ENCODE measurements at places on chromosomes 16 and 17.

DNA sequence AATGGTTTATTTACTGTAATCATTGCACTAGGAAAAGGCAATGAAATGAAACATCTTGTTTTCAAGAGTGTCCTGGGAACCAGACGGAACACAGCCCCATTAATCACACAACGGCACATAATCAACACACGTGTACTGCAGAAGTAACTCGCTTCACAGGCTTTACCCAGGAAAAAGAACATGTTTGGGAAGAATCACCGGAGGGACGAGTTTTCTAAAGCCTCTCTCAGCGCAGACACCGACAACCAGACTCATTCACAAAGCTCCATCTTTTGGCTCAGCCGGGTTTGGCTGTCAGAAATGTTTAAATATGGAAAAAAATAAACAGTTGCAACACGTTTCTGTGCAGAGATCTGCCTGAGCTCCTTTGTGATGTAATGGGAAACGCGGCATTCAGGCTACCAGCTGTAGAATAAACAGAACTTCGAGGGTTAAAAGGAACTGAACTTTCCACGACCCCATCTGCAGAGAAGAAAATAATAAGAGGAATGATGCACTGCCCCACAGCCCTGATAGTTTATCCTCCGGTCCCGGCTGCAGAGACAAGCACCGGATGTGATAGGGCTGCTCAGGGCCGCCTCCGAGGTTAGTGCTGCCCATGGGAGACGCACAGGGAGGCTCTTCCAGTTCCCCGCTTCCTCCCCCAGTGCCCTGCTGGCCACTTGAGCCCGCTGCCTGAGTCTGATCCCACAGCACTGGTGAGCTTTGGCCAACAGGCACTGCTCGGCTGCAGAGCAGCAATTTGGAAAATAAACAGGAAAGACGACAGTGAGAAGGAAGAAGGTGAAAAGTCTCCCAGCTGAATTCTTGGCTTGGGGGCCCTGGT, 119.8 kb downstream of the HIC1 start:
- peak overlapping the region; percentile 41 for H3K27ac ChIP-seq
- peaks cover 27% of the 10 kb centered on the region for H3K4me1 ChIP-seq
- DNase-seq, result no peak

DNA sequence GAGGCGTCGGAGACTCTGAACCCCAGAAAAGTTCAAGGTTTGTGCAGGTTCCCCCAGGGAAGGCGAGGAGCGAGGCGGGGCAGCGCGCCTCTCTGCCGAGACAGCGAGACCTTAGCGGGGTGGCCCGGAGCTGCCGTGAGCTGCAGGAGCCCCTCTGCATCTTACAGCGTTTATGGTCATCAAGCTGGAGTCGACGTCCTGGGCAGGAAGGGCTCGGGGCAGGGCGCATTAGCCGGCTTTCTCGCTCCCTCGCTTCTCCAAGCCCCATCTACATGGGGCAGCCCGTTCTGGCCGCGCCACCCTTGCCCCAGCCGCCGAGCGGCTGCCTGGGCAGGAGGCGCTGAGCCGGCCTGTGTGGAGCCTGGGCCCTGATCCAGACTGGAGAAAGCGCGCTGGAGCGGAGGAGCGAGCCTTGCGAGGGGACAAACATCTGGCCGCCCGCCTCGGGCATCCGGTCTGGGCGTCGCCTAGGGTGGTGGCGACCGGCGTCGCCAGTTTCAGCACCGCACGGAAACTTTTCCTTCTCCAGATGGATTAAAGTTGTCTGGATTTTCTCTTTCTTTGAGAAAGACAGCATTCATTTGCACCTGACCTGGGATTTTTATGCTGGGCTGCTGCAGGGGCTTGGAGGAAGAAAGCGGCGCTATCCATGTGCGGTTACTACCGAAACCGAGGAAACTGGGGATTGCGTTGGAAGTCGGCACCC, 750 bp downstream of the TMEM132E start:
- H3K36me3 ChIP-seq, result no peaks in the 10 kb centered on the region
- H3K27me3 ChIP-seq, result peaks cover 82% of the 10 kb centered on the region
- DNase-seq, result no peak
- H3K4me1 ChIP-seq, result peaks cover 10% of the 10 kb centered on the region
- peak overlapping the region; percentile 21 for H3K4me3 ChIP-seq

- H3K36me3 ChIP-seq, result no peaks in the 10 kb centered on the region
- H3K27me3 ChIP-seq, result no peaks in the 10 kb centered on the region
- no peak overlapping the region for H3K4me3 ChIP-seq
- no peaks in the 10 kb centered on the region for H3K4me1 ChIP-seq
- no peak for DNase-seq
- no peak overlapping the region for H3K27ac ChIP-seq
Measured at GRCh38 chr16:81140930-81141780, 45.0 kb upstream of the GCSH start.

DNA sequence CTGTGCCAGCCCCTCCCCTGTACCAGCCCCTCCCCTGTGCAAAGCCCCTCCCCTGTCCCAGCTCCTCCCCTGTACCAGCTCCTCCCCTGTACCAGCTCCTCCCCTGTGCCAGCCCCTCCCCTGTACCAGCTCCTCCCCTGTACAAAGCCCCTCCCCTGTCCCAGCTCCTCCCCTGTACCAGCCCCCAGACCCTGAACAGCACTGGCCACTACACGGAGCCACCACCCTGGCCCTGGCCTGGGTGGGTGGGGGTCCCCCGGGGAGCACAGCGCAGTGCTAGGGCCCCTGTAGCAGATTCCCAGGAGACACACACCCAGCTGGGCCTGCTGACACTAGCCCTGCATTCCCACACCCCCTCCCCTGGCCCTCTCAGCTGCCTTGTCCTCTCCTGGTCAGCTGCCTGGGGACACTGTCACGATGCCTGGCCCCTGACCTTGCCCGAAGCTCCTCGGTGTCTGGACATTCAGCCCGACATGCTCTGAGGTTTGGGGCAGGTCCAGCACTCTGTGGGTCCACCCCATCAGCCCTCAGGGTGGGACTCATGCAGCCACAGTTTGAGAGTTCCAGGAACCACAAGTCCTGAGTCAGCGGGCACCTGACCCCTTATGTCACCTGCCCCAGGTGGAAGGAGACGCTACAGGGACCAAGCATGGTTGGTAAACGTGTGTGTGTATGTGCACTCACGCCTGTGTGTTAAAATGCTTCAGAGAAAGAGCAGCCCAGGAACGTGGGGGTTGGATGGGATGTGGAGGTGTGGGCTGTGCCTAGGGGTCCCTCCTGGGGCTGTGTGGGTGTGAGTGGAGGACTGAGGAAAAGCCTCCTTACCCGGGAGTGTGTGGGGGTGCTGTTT, 114.2 kb downstream of the METRNL start:
- H3K36me3 ChIP-seq, result no peaks in the 10 kb centered on the region
- H3K27me3 ChIP-seq, result peaks cover 3% of the 10 kb centered on the region
- DNase-seq, result no peak
- H3K4me3 ChIP-seq, result no peak overlapping the region

DNA sequence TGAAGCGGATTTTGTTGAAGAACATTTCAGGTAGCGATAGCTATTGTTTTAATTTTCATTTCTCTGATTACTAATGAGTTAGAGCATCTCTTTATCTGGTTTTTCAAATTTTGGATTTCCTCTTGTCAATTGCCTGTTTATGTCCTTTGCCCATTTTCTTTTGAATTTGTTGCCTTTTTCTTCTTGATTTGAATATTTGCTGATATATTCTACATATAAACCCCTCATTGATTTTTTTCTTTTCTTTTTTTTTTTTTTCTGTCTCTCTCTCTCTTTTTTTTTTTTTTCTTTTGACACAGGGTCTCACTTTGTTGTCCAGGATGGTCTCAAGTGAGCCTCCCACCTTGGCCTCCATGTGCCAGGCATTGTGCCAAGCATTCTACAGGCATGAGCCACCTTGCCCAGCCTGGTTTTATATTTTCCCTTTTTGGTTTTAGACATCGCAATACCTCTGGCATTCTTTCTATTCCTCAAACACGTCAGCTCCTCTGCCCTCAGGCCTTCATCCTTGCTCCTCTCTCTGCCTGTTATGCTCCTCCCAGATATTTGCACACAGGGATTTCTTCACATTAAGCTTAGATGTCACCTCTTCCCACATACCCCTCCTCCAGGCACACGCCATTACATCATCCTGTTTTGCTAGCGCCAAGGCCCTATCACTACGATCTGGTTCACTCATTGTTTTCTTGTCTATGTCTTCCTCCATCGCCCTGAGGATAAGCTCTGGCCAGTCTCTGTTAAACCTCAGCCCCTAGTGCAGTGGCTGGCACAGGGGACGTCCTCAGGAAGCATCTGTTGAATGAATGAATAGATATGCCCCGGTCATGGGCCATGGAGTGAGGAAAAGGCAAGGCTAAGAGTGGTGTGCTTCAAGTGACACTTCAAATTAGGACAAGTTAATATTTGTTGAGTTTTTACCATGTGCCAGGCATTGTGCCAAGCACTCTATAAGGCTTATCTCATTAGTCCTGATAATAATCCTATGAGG, 8.6 kb downstream of the SARM1 start:
- peaks cover 6% of the 10 kb centered on the region for H3K36me3 ChIP-seq
- H3K27ac ChIP-seq, result no peak overlapping the region
- H3K27me3 ChIP-seq, result no peaks in the 10 kb centered on the region
- H3K4me3 ChIP-seq, result no peak overlapping the region
- peaks cover 20% of the 10 kb centered on the region for H3K4me1 ChIP-seq
- no peak for DNase-seq

- H3K36me3 ChIP-seq, result no peaks in the 10 kb centered on the region
- H3K4me3 ChIP-seq, result no peak within 1 kb of the TSS
- H3K4me1 ChIP-seq, result peaks cover 25% of the 10 kb centered on the region
- H3K27me3 ChIP-seq, result peaks cover 13% of the 10 kb centered on the region
Measured at GRCh38 chr16:67979955-67980678, at the start of gene DPEP3. TSS of gene DPEP3 (minus strand) at chr16:67980499. CDS start at chr16:67980380, 119 bp downstream.

DNA sequence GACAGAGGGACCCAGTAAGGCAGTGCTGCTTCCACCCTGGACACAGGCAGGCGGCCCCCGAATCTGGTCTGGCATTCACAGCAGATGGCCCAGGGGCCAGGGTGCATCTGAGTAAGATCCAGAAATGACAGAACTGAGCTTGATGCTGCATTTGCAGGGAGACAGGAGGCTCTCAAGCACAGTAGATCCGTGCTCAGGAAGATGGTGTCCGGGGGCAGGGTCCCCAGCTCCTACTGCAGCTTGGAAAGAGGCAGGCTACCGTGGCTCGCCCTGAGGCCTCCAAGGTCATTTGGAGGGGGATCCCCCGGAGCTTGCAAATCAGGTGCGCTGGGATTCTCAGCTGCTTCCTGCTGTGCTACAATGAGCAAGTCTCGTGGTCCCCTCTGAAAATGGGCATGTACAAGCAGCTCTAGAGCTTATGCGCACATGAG, 2.2 kb downstream of the C16orf95 start:
- no peaks in the 10 kb centered on the region for H3K27me3 ChIP-seq
- H3K4me3 ChIP-seq, result no peak overlapping the region
- H3K36me3 ChIP-seq, result peaks cover 9% of the 10 kb centered on the region
- no peak for DNase-seq

- H3K27me3 ChIP-seq, result peaks cover 6% of the 10 kb centered on the region
- H3K27ac ChIP-seq, result peak overlapping the region; percentile 42
- peaks cover 17% of the 10 kb centered on the region for H3K4me1 ChIP-seq
- no peaks in the 10 kb centered on the region for H3K36me3 ChIP-seq
Measured at GRCh38 chr17:47286198-47286914, 32.7 kb downstream of the ITGB3 start.

DNA sequence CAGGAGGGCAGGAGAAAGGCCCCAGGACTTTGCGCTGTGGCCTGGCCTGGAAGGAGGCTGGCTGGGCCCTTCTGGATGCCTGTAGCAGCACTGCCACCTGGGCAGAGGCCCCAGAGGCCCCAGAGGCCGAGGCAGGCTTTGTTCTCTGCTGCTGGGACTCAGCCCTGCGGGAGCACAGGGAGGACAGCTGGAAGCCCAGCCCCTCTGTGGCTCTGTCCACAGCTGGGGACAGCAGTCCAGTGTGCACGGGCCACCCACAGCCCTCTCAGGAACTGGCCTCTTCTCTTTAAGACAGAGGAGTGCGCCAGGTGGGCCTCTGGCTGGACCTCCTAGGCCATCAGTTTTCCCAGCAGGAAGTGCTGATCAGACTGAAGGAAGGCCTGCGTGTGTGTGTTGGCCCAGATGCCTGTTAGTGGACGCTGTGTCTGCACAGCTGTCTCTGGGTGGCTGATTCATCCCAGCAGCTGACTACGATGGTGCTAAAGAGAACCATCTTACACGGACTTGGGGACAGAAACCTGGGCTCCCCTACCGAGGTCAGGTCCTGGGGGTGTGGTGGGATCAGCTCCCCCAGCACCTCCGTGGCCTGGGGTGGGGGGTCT, 26.9 kb upstream of the ZNF750 start:
- H3K27ac ChIP-seq, result no peak overlapping the region
- H3K4me1 ChIP-seq, result peaks cover 60% of the 10 kb centered on the region
- no peak for DNase-seq
- peaks cover 29% of the 10 kb centered on the region for H3K36me3 ChIP-seq
- H3K4me3 ChIP-seq, result no peak overlapping the region

- no peak overlapping the region for H3K27ac ChIP-seq
- H3K4me1 ChIP-seq, result peaks cover 4% of the 10 kb centered on the region
- H3K4me3 ChIP-seq, result no peak overlapping the region
- peaks cover under 1% of the 10 kb centered on the region for H3K36me3 ChIP-seq
- peaks cover 2% of the 10 kb centered on the region for H3K27me3 ChIP-seq
Measured at GRCh38 chr16:28001184-28001583, 62.3 kb downstream of the GSG1L start.

DNA sequence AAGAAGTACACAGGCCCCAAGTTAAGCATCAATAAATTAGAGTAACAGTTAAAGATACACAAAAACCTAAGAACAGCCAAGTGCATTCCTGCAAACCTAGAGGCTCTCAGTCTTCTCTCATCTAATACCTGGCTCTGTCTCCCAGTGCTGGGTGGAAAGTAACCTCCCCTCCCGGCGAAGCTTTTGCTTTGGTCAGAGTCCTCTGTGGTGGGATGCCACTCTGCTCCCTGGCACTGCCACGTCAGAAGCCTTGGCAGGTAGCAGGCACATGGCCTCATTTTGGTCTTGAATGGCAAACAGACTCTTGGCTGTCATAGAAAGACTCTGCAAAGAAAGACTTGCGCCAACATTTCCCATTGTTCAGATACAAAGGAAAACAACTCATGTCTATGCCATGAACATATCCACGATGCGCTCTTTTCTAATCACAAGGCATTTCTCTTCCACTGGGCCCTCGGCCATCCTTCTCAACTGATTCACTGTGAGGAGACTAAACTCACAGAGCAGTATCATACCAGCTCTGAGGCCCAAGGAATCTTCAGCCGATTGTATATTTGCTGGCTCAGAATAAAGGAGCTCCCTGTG, 21.2 kb downstream of the MTHFSD start:
- H3K27me3 ChIP-seq, result no peaks in the 10 kb centered on the region
- H3K36me3 ChIP-seq, result no peaks in the 10 kb centered on the region
- H3K27ac ChIP-seq, result no peak overlapping the region
- no peak for DNase-seq

- no peaks in the 10 kb centered on the region for H3K36me3 ChIP-seq
- DNase-seq, result no peak
- H3K4me1 ChIP-seq, result no peaks in the 10 kb centered on the region
- H3K27ac ChIP-seq, result no peak overlapping the region
- no peak overlapping the region for H3K4me3 ChIP-seq
Measured at GRCh38 chr17:55634702-55635101, 88.0 kb downstream of the TMEM100 start.

GRCh38 chr17:58873926-58874325, 118.3 kb downstream of the PPM1E start:
- peaks cover 12% of the 10 kb centered on the region for H3K27me3 ChIP-seq
- H3K4me1 ChIP-seq, result no peaks in the 10 kb centered on the region
- no peak overlapping the region for H3K4me3 ChIP-seq
- H3K36me3 ChIP-seq, result no peaks in the 10 kb centered on the region

- no peak overlapping the region for H3K27ac ChIP-seq
- H3K27me3 ChIP-seq, result no peaks in the 10 kb centered on the region
- no peaks in the 10 kb centered on the region for H3K36me3 ChIP-seq
- H3K4me3 ChIP-seq, result no peak overlapping the region
Measured at GRCh38 chr16:52634104-52634503, 87.2 kb upstream of the TOX3 start.

- H3K4me1 ChIP-seq, result no peaks in the 10 kb centered on the region
- H3K4me3 ChIP-seq, result no peak overlapping the region
- peaks cover 9% of the 10 kb centered on the region for H3K27me3 ChIP-seq
- no peaks in the 10 kb centered on the region for H3K36me3 ChIP-seq
Measured at GRCh38 chr17:38533241-38533640, 72.5 kb downstream of the SRCIN1 start.

All from activated CD4-positive, alpha-beta memory T cell treated with anti-CD3 and anti-CD28 coated beads, Interleukin-2, amount 10 ng/mL, durations not matched to agents 7 days and 5 days (primary cell).